Hepatocyte (in vitro differentiated cells): ENCODE measurements at places on chromosomes 7 and 10. TPM values are rescaled to one million over a fixed set of nuclear protein-coding genes. Genes with fewer than 3 reads are reported as not detected.
A peak's percentile ranks its signal among the peaks of the same experiment; 100 is the strongest.

DNA sequence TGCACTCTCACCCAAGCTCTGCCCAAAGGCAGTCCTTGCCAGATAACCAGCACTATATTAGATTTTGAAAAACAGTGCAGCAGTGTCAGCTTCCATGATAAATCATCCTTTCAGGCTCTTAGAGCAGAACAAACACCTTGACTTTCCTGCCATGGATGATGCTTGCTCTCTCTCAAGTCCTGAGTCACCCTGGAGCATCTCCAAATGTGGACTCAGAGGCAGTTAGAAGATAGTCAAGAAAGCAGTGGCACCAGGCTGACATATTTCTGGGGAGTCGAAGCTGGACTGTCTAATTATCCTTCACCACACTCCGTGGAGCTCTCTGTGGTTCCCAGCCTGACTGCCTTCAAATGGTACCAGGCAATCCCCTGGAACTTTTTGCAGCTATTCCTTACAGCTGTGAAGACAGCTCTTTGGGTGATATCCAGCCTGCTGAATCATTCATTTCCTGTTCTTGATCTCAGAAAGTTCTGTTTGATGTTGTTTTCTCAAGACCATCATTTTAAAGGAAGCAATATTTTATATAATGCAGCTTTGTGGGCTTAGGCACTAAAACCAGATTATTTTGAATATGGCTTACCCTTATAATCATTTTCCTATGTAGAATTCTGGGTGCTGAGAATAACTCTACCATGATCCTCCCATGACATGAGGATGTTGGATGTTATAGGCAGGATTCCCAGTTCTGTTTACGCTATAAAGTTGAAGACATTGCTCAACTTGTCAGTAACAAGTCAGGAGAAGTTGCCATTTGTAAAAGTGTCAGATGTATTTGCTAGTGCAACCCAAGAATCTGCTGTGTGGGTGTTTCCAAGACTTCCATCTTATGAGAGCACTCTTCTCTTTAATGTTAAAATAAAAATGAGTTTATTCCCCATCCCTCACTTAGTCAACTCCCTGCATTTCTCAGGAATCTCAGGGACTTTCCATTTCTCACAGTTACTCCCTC is 233.8 kb downstream of the C7orf25 start:
- peak; percentile 37 for DNase-seq
- H3K27ac ChIP-seq: peak overlapping the region; percentile 12
- no peak overlapping the region for H3K4me3 ChIP-seq
- no peaks in the 10 kb centered on the region for H3K4me1 ChIP-seq
- no peaks in the 10 kb centered on the region for H3K36me3 ChIP-seq

The GIMAP5 gene
- polyA plus RNA-seq: 0.79 TPM in 1 of 2 replicates, not detected in the other

DNA sequence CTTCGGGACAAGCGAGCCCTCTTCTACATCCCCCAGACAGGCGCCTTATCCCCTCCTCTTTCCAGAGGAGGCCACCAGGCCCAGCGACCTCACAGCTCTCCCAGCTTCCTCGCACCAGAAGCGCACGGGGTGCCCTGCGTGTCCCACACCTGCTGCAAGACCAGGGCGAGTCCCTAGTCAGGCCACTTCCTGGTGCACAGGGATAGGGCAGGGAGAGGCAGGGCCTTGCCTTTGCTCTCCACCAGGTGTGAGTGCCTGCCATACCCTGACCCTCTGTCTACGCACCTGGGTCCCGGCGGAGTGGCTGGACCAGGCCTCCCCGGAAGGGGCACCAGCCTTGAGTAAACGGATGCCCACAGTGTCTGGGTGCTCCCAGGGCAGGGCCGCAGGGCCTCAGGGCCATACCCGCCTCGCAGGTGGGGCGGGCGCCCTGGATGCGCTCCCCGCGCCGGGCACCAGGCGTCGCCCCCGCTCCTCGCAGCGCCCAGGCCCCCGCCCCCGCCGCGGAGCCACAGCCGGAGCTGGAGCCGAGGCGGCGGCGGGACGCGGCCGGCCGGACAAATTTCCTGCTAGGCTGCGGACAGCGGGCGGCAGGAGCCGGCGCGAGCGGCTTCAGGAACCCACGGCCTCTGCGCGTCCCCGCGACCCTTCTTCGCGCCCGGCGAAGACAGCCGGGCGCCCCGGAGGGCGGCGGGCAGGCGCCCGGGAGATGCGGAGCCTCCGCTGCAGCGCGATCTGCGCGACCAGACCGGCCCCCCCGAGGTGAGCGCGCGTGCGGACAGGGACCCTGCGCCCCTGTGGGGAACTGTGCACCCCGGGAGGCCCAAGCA is at the start of gene PTPRE:
TSS of gene PTPRE (plus strand) at position 556 of the 830 bp plus-strand sequence. CDS start 133,779 bp downstream, outside the sequence.
- DNase-seq: peak; percentile 92
- peak within 1 kb of the TSS; percentile 96 for H3K4me3 ChIP-seq

GRCh38 chr7:7765422-7765821 is 47.0 kb upstream of the RPA3 start:
- peaks cover 8% of the 10 kb centered on the region for H3K4me1 ChIP-seq
- H3K27me3 ChIP-seq: no peaks in the 10 kb centered on the region
- no peaks in the 10 kb centered on the region for H3K36me3 ChIP-seq

DNA sequence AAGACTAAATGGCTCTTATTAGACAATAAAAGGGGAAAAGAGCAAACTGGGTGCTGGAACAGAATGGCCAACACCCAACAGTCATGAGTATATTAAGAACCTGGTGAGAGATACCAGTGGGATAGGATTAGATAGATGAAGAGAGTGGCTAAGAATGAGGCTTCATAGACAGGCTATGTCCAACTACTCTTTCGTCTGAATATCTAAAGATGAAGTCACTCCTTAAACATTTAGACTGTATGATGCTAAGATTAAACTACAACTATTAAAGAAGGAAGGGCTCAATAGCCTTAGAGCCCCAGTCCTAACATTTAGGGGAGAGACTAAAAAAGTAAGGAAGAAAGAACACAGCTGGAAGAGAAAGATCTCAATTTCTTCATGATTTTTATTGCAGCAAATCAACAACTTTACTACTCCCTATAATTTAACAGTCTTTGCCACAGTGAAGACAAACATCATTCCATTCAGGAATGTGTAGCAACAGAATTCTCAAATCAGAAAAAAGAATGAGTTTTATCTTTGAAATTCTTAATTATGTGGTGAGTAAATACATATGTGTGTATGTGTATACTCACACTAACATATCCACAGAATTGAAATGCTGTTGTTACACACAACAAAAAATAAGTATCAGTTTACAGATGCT is 45.6 kb downstream of the CACNA2D1 start:
- no peak for DNase-seq
- no peak overlapping the region for H3K4me3 ChIP-seq
- no peaks in the 10 kb centered on the region for H3K36me3 ChIP-seq
- no peak overlapping the region for H3K27ac ChIP-seq

The PFKP gene
- 48.9 and 56.0 TPM in 2 replicates for polyA plus RNA-seq

GRCh38 chr10:76665029-76665428 is 972.6 kb downstream of the KCNMA1 start:
- no peaks in the 10 kb centered on the region for H3K36me3 ChIP-seq
- no peaks in the 10 kb centered on the region for H3K27me3 ChIP-seq
- no peak overlapping the region for H3K4me3 ChIP-seq
- DNase-seq: no peak

GRCh38 chr7:5692845-5693278 is 88.6 kb downstream of the RNF216 start:
- H3K4me1 ChIP-seq: peaks cover 77% of the 10 kb centered on the region
- DNase-seq: no peak

The NKX2-3 gene
- not detected in 2 replicates for polyA plus RNA-seq

DNA sequence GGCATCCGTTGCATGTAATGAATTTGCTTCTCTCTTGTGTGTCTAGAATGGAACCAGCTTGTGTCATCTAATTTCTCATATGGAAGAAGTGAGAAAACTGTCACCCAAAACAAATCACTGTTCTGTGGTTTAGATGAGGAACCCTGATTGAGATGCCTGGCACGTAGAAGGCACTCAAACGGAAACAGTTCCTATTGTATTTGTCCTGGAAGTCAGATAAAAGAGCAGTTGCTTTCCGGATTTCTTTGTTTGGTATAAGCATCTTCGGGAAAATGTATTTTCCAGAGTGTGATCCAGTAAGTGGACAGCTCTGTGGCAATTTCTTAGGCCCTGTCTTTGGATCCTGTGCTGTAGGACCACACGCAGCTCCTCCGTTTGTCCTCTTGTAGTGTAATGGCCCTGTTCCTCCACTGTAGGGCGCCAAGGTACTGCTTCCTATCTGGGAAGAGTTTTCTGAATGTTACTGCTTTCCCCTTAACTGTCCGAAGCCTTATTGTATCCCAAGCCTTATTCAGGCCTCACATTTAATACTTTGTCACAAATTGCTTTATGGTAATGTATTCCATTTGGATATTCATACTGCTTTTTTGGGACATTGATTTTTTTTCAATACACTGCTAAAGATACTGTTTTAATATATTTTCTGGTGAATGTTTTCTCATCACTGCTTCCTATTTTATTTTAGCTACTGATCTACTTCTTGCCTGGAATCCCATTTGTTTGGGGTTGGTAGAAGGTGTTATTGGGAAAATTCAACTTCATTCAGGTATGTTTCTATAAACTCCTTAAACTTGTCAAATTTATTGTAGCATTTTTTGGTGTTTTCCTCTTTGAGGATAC is 24.8 kb downstream of the INPP5F start:
- no peaks in the 10 kb centered on the region for H3K27me3 ChIP-seq
- no peaks in the 10 kb centered on the region for H3K36me3 ChIP-seq
- DNase-seq: peak; percentile 86
- H3K27ac ChIP-seq: no peak overlapping the region

The PODXL gene
- 84.1 and 99.2 TPM in 2 replicates for polyA plus RNA-seq

The LLCFC1 gene
- polyA plus RNA-seq: not detected in 2 replicates

The CAV2 gene
- polyA plus RNA-seq: 53.0 and 61.5 TPM in 2 replicates

The MALRD1 gene
- 12.6 and 17.8 TPM in 2 replicates for polyA plus RNA-seq

DNA sequence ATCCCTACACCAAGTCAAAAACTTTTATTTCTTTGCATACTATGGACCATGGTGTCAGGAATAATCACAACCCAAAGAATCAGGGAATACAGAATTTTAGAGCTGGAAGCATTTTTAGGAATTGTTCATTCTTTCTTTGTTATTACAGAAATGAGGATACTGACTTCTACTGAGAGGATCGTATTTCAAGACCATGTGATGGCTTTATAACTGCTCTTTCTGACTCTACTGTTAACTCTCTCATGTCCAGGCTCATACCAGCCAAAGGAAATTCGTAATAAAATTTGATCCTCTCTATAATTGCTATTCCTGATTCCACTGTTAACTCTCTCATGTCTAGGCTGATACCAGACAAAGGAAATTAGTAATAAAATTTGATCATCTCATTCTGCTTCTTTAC is 1050.9 kb upstream of the C7orf33 start:
- no peak overlapping the region for H3K4me3 ChIP-seq
- H3K27me3 ChIP-seq: no peaks in the 10 kb centered on the region
- no peak overlapping the region for H3K27ac ChIP-seq
- DNase-seq: no peak

- no peak overlapping the region for H3K4me3 ChIP-seq
- DNase-seq: no peak
- H3K4me1 ChIP-seq: no peaks in the 10 kb centered on the region
- no peaks in the 10 kb centered on the region for H3K27me3 ChIP-seq
- H3K36me3 ChIP-seq: peaks cover 8% of the 10 kb centered on the region
- H3K27ac ChIP-seq: no peak overlapping the region
These were observed 81.6 kb downstream of the MKLN1 start for GRCh38 chr7:131409129-131409766.

GRCh38 chr7:130953196-130953595 is 219.2 kb upstream of the KLF14 start:
- no peak for DNase-seq
- H3K27me3 ChIP-seq: no peaks in the 10 kb centered on the region

The DNAJC12 gene
- 6.2 and 8.1 TPM in 2 replicates for polyA plus RNA-seq

GRCh38 chr7:22248111-22248809 is 108.7 kb downstream of the RAPGEF5 start:
- no peaks in the 10 kb centered on the region for H3K4me1 ChIP-seq
- H3K27me3 ChIP-seq: no peaks in the 10 kb centered on the region
- no peaks in the 10 kb centered on the region for H3K36me3 ChIP-seq
- no peak overlapping the region for H3K27ac ChIP-seq
- no peak overlapping the region for H3K4me3 ChIP-seq

DNA sequence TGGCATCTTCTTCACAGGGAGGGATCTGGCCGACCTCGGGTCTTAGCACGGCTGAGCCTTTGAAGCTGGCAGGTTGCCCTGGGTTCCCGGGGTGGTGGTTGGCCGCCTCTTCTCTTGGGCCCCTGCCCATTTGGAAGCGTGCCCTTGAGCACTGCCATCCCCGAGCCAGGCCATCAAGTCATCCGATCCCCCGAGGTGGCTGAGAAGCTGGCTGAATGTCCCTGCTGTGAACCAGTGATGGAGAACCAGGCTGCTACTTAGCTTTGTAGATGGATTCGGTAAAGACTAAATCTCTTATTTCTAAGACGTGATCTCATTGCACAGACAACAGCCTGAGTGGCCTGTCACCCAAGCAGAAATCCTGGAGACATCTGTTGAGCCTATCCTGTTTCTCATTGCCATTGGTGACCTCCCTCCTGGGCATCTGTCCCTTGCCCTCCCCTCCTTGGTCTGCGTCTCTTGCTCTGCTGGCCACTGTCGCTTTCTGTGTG is 74.3 kb downstream of the GRK5 start:
- H3K36me3 ChIP-seq: no peaks in the 10 kb centered on the region
- no peak overlapping the region for H3K27ac ChIP-seq
- H3K4me3 ChIP-seq: no peak overlapping the region
- DNase-seq: no peak

DNA sequence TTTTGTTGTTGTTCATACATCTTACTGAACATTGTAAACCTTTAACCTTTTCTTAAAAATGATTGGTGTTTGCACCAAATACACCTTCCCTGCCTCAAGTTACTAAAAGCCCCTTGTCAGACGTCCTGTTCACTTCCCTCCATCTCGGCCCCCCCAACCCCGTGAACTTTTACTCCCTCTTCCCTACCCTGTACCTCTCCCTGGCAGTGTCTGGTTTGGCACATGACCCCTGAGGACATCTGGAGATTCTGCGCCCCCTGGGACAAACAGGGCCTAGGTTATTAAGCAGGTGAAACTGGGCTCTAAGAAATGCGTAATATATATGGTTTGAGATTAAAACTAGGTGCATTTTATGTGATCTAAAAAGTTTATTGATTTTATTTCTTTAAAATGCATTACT is 1.4 kb downstream of the PPP2R2D start:
- H3K4me3 ChIP-seq: peak overlapping the region; percentile 95
- no peak for DNase-seq
- H3K4me1 ChIP-seq: peaks cover 28% of the 10 kb centered on the region
- no peaks in the 10 kb centered on the region for H3K27me3 ChIP-seq

- H3K36me3 ChIP-seq: no peaks in the 10 kb centered on the region
- no peak overlapping the region for H3K4me3 ChIP-seq
- no peak for DNase-seq
- H3K27ac ChIP-seq: no peak overlapping the region
- no peaks in the 10 kb centered on the region for H3K4me1 ChIP-seq
These were observed 7.1 kb downstream of the HEPACAM2 start for GRCh38 chr7:93218997-93219827.

The IDI2 gene
- 0.29 TPM in 1 of 2 replicates, not detected in the other for polyA plus RNA-seq

The MDFIC gene
- 7.6 and 10.6 TPM in 2 replicates for polyA plus RNA-seq

The TMEM130 gene
- 0.33 and 3.3 TPM in 2 replicates for polyA plus RNA-seq

The KNDC1 gene
- polyA plus RNA-seq: 4.0 and 4.3 TPM in 2 replicates
